ENCODE measurements at places on chromosomes 1 and 21.

DNA sequence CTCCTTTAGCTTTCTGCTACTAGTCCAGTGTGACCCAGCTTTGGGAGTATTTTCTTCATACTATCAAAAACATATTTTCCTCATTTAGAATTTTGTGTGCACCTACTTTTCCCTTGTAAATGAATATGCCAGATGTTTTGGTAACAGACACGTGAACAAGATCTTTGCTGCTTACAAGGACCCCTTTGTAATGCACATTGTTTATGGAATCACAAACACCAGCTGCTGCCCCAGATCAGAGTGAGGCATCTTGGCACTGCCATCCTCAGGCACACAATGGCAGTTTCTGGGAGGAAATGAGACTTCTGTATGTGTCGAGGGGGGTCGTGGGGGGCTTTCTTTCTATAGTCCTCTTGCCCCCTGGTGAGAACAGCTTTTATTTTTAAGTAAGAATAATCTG lies 115.7 kb downstream of the RGL1 start:
- DNase-seq = no peak

DNA sequence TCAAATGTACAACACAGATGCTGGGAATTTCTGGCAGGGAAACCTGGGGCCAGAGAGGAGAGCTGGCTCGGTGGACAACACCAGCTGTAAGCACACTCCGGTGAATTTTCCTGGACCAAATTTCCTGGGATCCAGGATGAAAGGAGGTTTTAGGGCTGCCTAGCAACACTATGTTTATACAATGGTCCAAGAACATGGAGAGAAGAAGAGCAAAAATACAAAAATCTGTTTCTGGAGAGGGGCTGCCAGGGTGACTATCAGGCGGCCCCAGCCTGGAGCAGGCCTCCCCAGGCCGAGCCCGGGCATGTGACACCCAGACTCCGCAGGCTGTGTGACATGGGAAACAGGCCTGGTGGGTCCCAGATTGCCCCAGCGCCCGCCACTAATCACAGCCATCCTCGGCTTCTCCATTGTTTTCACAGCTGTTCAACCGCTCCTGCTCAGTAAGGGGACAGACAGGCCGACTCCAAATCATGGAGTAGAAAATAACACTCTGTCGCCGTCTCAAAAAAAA lies 336.0 kb upstream of the NFIA start:
- DNase-seq = no peak

- DNase-seq = no peak
Observed at GRCh38 chr1:182589520-182589919, 464 bp upstream of the RNASEL start.

DNA sequence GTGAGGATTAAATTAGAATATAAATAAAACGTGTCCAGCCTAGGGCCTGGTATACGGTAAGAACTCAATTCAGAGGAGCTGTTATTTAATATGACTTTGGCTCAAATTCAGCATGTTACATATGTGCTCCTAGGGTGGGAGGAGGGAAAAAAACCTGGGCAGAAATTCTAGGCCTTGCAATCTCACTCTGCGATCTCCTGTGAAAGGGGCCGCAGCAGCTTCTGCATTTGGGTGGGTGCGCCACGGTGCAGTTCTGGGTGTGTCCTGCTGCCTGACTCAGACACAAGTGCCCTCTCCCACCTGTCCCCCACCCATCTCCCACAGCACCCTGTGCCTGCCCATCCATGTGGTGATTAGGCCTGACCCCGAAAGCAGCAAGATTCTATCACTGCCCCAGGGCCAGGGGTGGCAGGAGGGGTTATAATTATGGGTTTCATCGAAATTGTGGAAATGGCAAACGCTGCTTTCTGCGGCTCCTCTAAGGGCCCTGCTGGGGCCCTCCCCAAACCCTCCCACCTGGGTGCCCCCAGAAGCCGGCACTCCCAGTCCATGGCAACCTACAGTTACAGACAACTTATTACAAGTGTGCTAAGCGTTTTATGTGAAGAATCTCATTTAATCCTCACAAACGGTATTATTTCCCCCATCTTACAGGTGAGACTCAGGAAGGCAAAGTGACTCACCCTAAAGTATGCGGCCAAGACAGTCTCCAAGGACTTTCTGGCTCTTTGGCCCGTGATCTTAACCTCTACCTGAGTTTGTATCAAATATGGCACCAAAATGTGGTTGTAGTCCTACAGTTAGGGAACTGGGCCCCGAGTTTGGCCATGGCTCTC lies 25.5 kb upstream of the GRHL3 start:
- no peak for DNase-seq

- DNase-seq = no peak
Observed at GRCh38 chr1:107787299-107787698, 177.7 kb downstream of the VAV3 start.

GRCh38 chr1:224253721-224254120 lies 70.7 kb downstream of the DEGS1 start:
- no peak for DNase-seq

GRCh38 chr1:89641781-89642180 lies 8.9 kb downstream of the LRRC8C start:
- no peak for DNase-seq
